Glomerular endothelial cell (primary cell): ENCODE measurements at places on chromosomes 12 and 14. TPM values are rescaled to one million over a fixed set of nuclear protein-coding genes. Genes with fewer than 3 reads are reported as not detected.

GCH1 gene
- total RNA-seq = 12.0 and 15.0 TPM in 2 replicates

P2RX2 gene
- total RNA-seq = not detected in 2 replicates

TGFB3 gene
- 0.53 and 9.8 TPM in 2 replicates for total RNA-seq

CLEC4D gene
- not detected in 2 replicates for total RNA-seq

PPFIA2 gene
- total RNA-seq = not detected in 2 replicates

PRIMA1 gene
- not detected in 2 replicates for total RNA-seq

DNA sequence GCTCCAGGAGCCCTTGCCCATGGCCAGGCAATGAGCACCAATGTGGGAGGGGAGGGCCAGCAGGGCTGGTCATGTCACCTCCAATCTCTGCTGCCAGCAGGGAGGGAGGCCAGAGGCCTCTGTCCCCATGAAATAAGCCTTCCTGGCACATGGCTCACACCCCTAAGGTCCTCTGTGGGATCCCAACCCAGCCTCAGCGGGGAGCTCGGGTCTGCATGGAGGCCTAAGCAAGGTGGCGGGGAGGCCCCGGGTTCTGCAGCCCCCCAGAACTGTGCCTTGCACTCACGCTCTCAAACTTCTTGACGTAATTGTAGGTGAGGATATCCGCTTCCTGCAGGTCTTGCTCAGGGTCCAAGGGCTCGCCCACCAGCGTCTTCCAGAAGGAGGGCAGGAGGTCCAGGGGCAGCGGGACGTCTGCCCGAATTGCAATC, 41.7 kb downstream of the TRAFD1 start:
- DNase-seq = no peak

- DNase-seq = no peak
Measured at GRCh38 chr14:64885559-64885958, 5.9 kb upstream of the SPTB start.

- DNase-seq = no peak
Measured at GRCh38 chr14:20609215-20610001, 18.2 kb upstream of the RNASE12 start.

- DNase-seq = no peak
Measured at GRCh38 chr12:117580015-117580717, 218.7 kb upstream of the NOS1 start.

DNA sequence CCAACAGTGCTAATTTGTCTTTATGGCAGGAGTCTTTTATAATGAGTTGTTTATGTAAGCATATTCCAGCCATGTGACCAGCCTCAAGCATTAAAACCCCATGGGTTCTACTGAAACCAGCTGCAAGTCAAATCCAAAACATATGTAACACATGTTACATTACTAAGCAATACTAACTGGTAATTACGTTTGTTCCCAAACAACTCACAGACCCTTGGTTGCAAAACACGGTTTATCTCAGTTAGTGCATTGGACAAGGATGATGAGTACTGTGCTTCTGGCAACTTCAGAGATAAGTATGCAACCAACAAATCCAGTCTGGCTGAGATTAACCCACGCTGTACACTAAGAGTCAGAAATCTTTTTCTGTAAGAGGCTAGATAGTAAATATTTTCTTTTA, 110.1 kb upstream of the FAR2 start:
- no peak for DNase-seq

DNA sequence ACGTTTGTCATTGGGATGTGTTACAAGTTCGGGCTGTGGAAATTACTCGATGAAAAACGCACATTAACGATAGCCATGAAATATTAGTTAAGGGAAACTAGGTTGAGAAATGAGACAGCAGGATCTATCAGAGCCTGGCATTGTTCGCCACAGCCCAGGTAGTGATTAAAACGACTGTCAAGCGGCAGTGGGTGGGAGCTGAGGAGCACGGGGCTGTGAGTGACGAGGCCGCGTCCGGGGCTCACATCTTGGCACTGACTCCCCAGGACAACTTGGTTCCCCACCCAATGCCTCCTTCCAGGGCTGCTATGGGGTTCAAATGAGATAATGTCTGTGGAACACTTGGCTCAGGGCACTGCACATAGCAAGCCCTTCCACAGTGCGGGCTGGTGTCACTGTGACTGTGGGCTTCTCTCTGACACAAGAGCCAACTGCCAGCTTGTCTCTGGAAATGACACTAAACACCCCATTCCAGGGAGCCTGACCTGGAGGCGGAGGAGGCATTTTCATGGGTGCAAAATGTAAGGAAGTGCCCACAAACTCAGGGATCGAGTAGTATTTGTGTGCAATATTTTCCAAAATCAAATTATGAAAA, 19.3 kb downstream of the MMAB start:
- no peak for DNase-seq

- DNase-seq = no peak
Measured at GRCh38 chr12:124616394-124617221, 49.2 kb upstream of the NCOR2 start.
